ENCODE measurements at places on chromosomes 1 and 21.

DNA sequence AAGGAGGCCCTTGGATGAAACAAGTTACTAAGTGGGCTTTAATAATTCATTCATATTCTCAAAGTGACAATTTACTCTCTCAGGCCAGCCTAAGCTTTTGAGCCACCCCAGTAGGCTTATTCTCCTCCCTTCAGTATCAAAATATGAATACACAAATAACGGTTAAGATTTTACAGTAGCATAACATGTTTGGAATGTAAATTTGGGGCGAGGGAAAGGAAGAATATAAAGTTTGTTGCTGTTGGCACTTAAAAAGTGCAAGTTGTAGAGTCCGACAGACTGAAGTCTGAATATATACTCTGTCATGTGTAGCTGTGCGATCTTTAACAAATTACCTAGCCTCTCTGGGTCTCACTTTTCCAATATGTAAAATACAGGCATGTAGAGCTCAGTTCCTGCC is 22.6 kb upstream of the MYSM1 start:
- no peak for DNase-seq

- no peak for DNase-seq
These were observed 2.1 kb upstream of the FTCD start for GRCh38 chr21:46157396-46157986.

- no peak for DNase-seq
These were observed 128.4 kb upstream of the CAMK1G start for GRCh38 chr1:209455145-209455544.

GRCh38 chr1:110587906-110588305 is 18.3 kb downstream of the KCNA2 start:
- DNase-seq, result no peak

GRCh38 chr1:152014943-152015342 is 21.3 kb upstream of the S100A10 start:
- DNase-seq, result no peak

DNA sequence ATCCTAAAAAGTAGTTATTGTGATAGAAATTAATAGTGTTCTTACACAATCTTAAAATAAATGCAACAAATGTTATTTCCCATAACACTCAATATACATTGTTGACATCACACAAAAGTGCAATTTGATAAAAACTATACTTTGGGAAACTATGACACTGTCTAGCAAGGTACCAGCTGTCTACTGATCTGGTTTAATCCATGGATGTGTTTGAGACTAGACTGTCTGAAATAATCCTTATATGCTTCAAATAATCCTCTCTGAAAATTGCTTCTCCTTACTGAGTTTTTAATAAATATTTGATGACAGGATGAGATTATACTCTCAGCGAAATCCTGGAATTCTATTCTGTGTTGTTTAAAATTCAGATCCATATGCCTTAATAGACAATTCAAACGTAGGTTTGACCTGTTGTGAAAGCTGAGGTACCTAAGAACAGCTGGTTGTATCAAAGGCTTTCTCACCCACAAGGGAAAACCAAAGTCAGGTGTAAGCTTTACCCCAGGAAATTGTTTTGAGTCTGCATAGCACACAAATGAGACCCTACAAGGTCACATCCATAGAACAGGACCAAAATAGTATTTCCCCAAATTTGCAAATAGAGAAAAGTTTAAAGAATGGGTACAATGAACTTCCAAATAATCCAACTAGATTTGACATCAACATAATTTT is 8.8 kb upstream of the GFI1 start:
- no peak for DNase-seq

DNA sequence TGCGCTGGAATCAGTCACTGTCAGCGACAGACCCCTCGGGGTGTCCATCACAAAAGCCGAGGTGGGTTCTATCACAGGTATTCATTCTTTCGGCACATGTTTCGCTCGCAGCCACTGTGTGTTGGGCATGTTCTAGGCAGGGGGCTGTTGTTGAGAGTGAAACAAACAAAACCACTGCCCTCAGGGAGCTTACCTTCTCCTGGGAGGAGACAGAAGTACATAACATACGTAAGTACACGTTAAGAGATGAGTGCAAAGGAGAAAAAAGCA is 6.6 kb downstream of the ATF3 start:
- DNase-seq, result no peak

DNA sequence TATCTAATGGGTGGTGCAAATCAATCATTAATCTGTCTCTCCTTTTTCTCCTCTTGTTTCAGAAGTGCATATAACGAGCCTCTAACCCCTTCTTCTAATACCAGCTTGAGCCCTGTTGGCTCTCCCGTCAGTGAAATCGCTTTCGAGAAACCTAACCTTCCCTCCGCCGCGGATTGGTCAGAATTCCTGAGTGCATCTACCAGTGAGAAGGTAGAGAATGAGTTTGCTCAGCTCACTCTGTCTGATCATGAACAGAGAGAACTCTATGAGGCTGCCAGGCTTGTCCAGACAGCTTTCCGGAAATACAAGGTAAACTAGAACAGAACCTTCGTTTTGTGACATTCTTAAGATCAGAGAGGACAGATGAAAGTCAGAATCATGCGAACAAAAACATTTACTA is 25.3 kb upstream of the VAMP3 start:
- no peak for DNase-seq
